ENCODE measurements at places on chromosomes 2 and 18.

GRCh38 chr2:102034683-102035548 is 43.2 kb downstream of the IL1R2 start:
- no peak for DNase-seq

DNA sequence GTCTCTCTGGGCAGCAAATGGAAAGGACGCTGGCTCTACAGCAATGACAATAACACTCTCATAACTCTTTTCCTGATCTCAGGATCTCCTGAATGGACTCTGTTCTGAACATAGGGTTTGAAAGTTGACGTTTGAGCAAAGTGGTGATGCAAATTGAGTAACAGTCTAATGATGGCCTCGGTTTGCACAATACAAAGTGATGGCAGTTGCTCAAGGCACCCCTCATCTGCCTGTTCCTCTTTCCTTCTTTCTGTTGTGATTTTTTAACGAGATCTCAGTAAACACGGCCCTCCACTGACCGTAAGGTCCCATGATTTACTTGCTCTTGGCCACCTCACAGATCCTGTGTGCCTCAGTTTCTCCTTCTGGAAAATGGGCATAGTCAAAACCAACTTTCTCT is 303.6 kb downstream of the SLC8A1 start:
- no peak for DNase-seq

GRCh38 chr2:14363137-14363536 is 269.4 kb upstream of the LRATD1 start:
- no peak for DNase-seq

- DNase-seq = no peak
Observed at GRCh38 chr18:68735483-68736343, 20.8 kb upstream of the TMX3 start.

- no peak for DNase-seq
Observed at GRCh38 chr18:50619861-50620275, 60.0 kb downstream of the MAPK4 start.

GRCh38 chr2:18560031-18560796 is at the start of gene RDH14:
TSS of gene RDH14 (minus strand) at chr2:18560653. CDS start at chr2:18560572, 81 bp downstream.
- peak; percentile 80 for DNase-seq

- DNase-seq = no peak
Observed at GRCh38 chr18:63155910-63156773, 163.4 kb downstream of the BCL2 start.

DNA sequence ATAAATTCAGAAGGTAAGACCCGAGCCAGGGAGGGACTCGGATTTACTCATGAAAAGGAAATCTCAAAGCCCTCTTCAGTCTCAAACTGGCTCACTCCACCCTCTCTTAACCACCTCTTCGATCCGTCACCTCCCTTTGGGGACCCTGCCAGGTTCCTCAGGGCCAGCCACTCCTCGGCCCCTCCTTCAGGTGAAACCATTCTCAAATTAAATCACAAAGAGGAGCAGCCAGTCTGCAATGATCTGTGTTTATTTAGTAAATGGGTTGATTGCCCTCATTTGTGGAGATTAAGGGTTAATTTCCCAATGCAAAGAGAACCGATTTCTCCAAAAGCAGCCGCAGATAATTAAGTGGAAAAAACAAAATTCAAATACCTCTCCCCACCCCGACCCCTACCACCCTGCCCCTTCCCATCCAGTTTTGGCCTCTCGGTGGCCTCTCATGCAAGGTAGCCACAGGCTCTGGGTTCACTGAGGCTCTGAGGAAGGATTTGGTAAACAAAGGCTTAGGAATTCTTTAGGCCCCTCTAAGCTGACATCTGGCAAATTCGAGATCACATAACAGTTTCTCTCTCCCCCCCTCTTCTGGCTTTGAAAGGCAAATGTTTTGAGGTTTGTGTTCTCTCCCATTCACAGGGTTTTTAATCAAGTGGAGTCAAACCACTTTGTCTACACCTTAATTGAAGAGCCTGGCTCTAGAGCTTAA is 10.3 kb upstream of the FZD7 start:
- no peak for DNase-seq

- no peak for DNase-seq
Observed at GRCh38 chr18:3875961-3876360, 426.0 kb downstream of the TGIF1 start.

GRCh38 chr2:189157456-189157855 is 22.1 kb downstream of the COL5A2 start:
- DNase-seq = no peak

DNA sequence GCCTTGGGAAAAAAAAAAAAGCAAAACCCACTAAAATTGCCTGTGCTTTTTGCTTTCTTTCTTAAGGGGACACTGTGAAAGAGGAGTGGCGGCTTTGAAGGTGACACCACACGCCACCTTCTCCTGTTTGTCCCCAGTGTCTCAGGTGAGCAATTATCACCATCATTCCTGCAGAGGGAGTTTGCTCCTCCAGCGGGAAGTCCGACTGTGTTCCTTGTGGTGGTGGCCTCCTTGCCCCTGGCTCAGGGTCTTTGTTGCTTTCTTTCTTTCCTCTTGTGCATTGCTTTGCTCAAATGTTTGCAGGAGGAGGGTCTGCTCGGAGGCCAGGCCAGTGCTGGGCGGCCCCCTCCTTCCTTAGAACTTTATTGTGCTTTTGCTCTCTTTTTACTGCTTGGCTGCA is 164.3 kb upstream of the CXCR4 start:
- no peak for DNase-seq

DNA sequence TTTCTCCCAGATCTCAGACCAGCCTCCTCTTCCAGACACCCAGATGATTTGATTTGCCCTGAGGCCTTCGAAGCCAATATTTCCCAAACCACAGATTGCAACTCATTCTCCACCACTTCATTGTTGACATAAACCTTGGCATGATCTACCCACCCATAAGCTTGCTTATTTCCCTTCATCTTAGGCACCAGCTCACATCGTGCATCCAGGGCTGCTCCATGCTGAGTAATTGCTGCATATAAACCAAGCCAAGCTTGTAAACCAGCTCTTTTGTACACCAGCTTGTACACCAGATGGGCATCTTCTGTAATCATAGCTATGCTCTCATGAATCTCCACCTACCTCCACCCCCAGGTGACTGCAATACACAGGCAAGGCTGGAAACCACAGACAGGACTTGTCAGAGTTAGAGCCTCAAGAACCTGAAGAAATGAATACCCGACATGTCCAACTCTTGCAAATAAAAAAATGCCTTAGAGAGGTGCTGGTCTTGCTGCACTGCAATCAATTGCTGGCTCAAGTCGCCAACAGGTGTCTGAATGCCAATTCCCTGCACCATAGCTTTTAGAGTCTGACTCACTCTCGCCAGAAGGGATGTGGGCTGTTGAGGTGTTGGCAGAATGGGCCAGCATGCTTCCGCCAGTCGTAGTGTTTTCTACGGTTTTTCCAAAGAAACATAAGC is 31.5 kb downstream of the TRABD2A start:
- no peak for DNase-seq

DNA sequence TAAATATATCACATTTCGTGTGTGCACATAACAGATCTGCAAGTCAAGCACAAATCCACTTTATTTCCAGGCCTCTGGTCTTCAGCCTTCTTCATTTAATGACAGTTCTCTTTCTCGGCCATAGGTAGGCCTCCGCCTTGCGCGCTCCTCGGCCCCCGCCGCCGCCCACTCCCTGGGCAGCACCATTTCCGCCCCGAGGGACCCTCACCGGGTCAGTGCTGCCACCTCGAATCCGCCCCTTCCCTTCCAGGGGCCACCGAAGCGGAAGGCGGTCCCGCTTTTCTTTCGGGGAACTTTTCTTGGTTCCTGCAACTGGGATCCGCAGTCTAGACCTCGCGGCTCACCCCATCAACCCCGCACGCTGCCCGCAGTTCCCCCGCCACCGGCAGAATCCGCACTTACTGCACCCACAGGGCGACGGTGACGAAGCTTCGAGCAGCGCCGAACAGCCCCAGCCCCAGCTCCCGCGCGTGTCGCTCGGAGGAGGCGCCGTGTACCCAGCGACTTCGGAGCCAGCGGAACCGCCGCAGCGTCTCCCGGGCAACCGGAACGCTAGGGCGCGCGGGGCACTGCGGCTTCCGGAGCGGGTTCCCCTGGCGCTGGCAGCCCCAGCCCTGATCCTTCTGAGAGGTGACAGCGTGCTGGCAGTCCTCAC is at the start of gene CDKL4:
Gene CDKL4, minus strand, starts transcription at position 502 of the 655 bp plus-strand sequence.
- DNase-seq = no peak

- DNase-seq = no peak
Observed at GRCh38 chr2:144441711-144442141, 78.2 kb downstream of the ZEB2 start.

GRCh38 chr2:8162552-8162951 is 519.3 kb upstream of the ID2 start:
- DNase-seq = no peak

DNA sequence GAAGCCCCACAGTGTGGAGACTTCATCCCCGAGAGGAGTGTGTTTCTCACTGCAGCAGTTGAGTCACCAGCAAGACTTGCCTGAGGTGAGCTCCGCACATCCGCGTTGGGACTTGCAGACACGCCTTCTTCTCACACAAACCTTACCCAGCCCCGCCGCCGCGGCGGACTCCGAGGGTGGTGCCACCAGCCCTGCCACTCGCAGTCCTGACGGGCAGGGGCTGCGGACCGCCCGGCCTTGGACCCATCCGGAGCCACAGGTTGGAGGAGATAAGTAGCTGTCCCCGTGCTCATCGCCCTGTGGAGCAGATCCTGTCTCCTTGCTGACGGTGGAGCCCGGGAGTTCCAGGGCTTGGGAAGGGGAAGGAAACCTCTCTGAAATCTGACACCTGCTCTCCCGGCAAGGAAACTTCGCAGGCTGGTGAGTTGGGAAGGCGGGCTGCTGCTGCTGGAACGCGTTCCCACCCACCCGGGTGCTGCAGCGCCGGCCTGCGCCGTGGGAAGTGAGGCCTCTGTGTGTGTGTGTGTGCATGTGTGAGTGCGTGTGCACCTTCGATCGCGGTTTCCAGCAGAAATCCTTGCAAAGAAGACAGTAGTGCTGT is at the start of gene RAB27B:
Gene RAB27B, plus strand, starts transcription at position 197 of the 601 bp plus-strand sequence. CDS start 49,109 bp downstream, outside the sequence.
- DNase-seq = peak; percentile 37

- DNase-seq = no peak
Observed at GRCh38 chr18:74376523-74376922, 60.9 kb downstream of the C18orf63 start.

GRCh38 chr18:26459340-26459739 is 89.0 kb downstream of the KCTD1 start:
- no peak for DNase-seq

- DNase-seq = no peak
Observed at GRCh38 chr2:60313470-60314172, 239.8 kb downstream of the BCL11A start.

GRCh38 chr2:46737577-46737976 is 178.0 kb downstream of the MCFD2 start:
- no peak for DNase-seq

DNA sequence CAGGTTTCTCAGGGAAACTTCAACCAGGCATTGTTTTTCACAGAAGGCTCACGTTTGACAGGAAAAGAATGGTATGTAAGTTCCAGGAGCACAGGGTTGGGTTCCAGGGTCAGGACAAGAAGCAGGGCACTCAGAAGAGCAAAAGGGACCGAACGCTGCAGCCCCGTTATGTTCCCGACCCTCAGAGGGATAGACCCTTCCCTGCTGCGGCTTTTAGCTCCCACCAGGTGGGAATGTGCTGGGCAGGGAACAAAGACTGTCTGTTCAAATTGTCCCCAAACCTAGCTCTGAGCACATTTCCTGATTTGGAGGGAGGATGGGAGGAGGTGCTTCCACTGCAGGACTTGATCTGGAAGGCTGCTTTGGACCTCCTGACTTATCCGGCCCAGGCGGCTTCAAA is 130.1 kb downstream of the RAB3GAP1 start:
- DNase-seq = no peak

- no peak for DNase-seq
Observed at GRCh38 chr2:217623281-217623912, 379.4 kb downstream of the TNS1 start.

DNA sequence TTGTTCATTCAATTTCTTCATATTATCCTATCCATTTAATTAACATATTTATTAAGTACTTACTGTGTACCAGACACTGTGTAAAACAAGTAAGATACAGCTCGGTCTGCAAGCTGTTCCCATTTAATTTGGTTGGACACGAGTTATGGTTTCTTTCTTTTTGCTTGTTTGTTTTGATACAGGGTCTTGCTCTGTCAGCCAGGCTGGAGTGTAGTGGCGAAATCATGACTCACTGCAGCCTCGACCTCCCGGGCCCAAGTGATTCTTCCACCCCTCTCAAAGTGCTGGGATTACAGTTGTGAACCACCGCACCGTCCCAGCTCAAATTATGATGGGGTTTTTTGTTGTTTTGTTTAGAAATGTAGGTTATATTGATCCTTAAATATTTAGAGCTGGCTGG is 9.0 kb downstream of the CYBRD1 start:
- DNase-seq = no peak

DNA sequence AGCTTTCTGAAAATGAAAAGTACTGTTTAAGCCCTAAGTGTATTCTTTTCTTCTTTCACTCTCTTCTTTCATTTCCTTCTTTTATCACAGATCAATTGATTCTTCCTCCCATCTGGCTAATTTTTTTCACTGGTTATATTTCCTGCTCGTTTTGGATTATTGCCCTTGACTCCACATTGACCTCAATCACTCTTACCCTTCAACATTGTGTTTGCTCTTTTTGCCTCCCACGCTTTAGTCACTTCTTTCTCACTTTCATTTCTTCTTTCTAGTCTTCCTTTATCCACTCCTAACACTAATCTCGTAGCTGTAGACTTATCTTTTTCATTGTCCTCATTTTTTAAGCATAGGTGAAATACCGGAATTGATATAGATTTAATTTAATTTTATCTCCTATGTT is 320.3 kb upstream of the VRK2 start:
- DNase-seq = no peak

- no peak for DNase-seq
Observed at GRCh38 chr2:238911376-238912227, 63.7 kb downstream of the TWIST2 start.

DNA sequence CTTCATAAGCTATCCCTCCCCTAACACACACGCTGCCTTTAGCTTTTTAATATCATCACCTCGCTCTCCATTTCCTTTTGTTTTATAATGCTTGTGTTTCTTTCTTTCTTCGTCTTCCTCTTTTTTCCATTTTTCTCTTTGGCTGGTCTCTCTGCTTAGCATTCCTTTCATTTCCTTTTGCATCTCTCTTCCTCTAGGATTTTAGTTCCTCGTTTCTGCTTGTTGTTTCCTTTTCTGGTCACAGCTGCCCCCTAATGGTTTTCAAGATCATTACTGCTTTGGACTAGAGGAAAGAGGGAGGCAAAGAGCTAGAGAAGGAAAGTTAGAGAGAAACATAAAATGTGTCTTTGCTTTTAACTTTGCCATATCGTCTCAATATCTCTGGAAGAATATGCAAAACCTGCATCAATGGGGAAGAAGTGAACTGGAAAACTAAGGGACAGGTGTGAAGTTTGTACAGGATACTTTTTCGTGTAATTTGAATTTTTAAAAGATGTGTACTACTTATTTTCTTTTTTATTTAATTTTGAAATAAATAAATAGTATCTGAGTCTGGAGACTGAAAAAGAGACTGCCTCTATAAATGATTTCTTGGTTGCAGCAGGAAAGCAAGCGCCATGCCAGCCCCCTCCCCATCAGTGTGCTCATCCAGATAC is 6.3 kb upstream of the NRP2 start:
- no peak for DNase-seq
